ENCODE measurements at places on chromosomes 1 and 21. TPM values are rescaled to one million over a fixed set of nuclear protein-coding genes. Genes with fewer than 3 reads are reported as not detected.

GRCh38 chr1:52056163-52056936 lies at the start of gene BTF3L4:
BTF3L4 (plus strand) TSS chr1:52056295; CDS start chr1:52059848, 3,553 bp downstream.
- DNase-seq = peak; percentile 97

- DNase-seq = no peak
Measured at GRCh38 chr1:39969048-39969447, 14.1 kb downstream of the MFSD2A start.

GRCh38 chr21:45640001-45640887 lies 3.3 kb upstream of the PCBP3 start:
- DNase-seq = no peak

DNA sequence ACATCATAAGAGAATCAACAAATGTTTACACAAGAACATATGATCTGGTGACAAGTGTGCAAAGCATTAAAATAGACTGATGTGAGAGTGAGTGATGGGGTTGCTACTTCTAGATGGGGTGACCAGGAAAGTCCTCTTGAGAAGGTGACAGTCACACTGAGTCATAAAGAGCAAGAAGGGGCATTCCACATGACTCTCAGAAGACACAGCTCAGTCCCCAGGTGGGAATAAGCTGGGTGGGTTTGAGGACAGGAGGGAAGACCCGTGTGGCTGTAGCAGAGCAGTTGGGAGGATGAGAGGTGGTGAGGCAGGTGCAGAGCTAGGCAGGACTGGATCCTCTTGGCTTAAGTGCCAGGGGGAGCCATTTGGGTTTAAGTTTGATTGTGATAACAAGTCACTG lies 53.1 kb downstream of the TNR start:
- DNase-seq = no peak

GRCh38 chr1:233281711-233282581 lies 13.6 kb downstream of the PCNX2 start:
- DNase-seq = no peak

GRCh38 chr1:160638926-160639325 lies 7.9 kb downstream of the SLAMF1 start:
- no peak for DNase-seq

GRCh38 chr21:42981214-42981523 lies 6.8 kb downstream of the PKNOX1 start:
- DNase-seq = no peak

DNA sequence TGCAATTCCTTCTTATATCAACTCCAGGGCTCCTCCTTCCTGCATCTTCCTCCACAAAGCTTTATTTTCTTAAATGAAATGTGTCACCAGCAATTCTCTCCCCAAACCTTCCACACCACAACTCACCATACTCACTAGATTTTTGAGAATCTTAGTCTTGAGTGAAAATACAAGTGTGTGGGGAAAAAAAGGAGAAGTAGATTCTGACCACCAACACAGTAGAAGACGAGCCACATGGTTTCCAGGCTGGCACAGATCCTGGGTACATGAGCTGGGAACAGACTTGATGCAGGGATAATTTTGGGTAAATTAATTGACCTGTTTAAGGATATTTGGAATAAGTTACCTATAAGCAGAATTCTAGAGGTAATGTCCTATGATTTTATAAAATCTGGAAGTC lies 72.8 kb upstream of the KCNJ15 start:
- DNase-seq = no peak

- peak; percentile 55 for DNase-seq
Measured at GRCh38 chr1:9388335-9389180, 95.9 kb downstream of the SPSB1 start.

GRCh38 chr1:67888216-67889106 lies 55.2 kb upstream of the GNG12 start:
- no peak for DNase-seq

DNA sequence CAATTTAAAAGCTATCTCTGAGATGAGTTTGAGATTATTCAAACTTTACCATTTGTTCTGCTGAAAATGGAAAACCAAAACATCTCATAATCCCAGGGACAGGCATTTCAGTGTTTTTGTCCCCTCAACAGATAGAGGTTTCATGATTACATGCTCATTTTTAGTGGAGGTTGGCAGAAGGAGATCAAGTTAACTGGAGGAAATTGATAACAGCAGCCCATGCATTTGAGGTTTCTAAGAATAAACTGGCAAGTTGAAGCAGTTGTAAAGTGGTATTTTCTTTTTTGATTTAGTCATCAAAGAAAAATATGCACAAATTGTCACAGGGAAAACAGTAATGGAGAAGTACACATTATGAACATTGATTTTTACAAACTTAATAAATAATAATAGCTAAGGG lies 205.8 kb downstream of the PLA2G4A start:
- DNase-seq = no peak

GRCh38 chr1:38581396-38581795 lies 278.2 kb downstream of the RRAGC start:
- DNase-seq = no peak

DNA sequence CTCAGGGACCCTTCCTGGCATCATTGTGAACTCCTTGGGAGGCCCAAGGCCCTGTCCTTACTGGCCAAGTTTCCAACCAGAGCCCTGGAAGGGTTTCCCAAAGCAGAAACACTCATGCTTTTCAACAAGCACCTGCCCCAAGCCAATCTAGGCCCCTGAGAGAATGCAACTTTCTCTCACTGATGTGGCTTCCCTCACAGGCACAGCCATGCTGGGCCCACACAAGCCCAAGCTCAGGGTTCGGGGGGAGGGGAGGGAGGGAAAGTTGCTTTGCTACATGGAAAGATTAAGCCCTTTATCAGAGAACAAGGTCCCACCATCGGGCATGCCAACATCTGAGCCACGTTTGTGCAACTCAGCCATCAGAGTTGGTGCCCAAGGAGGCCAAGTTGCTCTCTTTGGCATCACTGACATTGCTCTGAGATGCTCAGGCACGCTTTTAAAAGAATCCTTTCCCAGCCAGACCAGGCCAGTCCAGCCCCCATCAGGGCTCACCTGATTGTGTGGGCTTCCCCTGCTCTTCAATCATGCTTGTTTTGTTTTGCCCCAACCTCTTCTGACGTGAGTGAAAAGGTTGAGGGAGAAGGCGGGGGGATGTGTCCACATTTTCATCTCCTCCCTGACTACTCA lies 43.5 kb downstream of the RIMS3 start:
- DNase-seq = no peak

DNA sequence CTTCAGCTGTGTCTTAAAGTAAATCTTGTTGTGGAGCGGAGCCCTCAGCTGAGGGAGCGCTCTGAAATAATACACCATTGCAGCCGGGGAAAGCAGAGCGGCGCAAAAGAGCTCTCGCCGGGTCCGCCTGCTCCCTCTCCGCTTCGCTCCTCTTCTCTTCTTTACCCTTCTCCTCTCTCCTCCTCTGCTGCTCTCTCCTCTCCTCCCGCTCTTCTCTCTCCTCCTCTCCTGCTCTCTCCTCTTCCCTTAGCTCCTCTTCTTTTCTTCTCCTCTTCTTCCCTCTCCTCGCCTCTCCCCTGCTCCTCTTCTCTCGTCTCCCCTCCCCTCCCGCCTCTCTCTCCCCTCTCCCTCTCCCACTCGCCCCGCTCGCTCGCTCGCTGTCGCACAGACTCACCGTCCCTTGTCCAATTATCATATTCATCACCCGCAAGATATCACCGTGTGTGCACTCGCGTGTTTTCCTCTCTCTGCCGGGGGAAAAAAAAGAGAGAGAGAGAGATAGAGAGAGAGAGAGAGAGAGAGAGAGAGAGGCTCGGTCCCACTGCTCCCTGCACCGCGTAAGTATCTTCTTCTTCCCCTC lies at the start of gene PROX1:
Gene PROX1, plus strand, starts transcription at position 47 of the 580 bp plus-strand sequence. CDS start 8,563 bp downstream, outside the sequence.
- DNase-seq = peak; percentile 91

- peak; percentile 60 for DNase-seq
Measured at GRCh38 chr21:27802816-27803475, 836.1 kb upstream of the ADAMTS5 start.

DNA sequence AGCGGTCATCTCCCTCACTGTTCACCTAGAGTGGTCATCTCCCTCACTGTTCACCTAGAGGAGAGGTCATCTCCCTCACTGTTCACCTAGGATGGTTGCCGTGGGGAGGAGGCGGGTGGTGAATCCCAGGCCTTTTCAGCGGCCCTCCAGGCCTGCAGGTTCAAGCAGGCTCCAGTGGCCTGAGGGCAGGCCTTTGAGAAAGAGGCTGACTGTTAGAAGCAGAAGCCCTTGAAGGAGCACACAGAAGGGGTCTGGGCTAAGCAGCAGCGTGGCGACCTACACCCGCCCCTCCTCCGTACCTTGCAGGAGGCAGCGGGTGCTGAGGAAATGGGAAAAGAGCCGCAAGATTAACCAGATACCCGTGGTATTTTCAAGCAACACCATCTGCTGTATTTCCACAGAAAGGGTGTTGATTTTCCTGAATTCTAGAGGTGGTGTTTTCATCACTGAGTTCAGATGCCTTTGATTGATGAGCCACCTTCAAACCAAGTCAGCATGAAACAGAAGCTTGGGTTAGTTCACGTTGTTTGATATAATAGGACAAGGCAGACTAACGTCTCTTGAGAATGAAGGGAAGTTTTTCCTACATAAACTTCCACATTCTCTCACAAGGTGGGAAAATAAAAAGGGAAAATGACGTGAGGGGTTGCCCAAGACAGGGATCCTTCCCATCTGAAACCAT lies 289.5 kb downstream of the KIF26B start:
- no peak for DNase-seq

- DNase-seq = no peak
Measured at GRCh38 chr1:109661391-109661790, 5.5 kb downstream of the GSTM4 start.

GRCh38 chr1:172179918-172180317 lies 240.6 kb upstream of the C1orf105 start:
- DNase-seq = no peak

DNA sequence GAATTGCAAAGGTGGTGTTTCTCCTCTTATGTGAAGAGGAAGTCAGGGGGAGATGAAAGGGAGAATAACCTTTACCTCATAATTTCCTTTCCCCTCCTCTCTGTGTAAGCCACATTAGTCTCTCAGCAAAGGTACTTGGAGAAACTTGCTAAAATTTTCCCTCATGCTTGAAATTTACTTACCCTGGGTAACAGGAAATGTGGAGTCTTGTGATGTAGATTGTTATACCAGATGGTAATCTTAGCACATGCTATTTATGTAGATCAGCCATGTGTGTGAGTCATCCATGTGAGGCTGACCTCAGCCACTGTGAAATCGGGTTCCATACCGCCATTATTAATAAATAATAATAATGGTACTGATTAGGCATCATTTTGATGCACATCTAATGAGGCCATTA lies 128.4 kb downstream of the TGFB2 start:
- no peak for DNase-seq

DNA sequence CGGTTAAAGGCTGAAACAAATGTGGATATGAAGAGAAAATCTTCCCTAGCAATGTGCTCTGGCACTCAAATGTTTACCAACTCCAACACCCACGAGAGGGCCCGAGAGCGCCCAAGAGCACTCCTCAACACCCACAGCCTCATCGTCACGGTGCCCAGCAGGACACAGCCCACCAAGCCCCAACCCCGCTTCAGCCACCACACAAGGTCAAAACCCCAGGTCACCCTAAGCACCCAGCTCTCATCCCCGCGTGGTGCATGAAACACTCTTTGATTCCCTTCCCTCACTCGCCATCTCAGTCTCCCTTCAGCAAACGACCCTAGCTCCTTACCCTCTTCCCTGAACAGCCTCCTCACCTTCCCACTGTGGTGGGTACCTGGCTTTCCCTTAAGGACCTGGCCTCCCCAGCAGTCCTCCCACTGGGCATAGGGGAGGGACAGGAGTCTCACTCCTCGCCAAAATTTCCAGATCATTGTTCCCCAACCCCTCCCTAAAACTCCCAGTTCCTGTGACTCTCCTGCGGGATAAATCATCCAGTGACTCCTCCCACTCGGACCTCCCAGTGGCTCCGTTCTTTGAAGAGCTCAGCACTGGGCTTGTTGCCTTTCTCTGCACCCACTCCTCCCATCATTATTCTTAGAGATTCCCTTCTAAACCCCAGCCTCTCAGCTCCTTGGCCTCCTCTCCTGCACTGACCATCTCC lies 170.4 kb upstream of the SYT6 start:
- DNase-seq = no peak

Gene FCRL1
- not detected for total RNA-seq

Gene CFAP45
- 0.43 TPM for total RNA-seq

Gene DENND2C
- 5.6 TPM for total RNA-seq

Gene HORMAD1
- not detected for total RNA-seq

Gene PTGFRN
- 37.7 TPM for total RNA-seq

Gene FAM131C
- total RNA-seq = 3.5 TPM

Gene XPR1
- total RNA-seq = 45.7 TPM

Gene SLC25A34
- 0.68 TPM for total RNA-seq

Gene DNAJC28
- total RNA-seq = 3.8 TPM

Gene ERMAP
- 20.4 TPM for total RNA-seq

Gene DCST1
- total RNA-seq = not detected

Gene AMY1B
- not detected for total RNA-seq

Gene RNU1-3
- under 0.01 TPM for total RNA-seq

Gene DBT
- 11.8 TPM for total RNA-seq
